ENCODE measurements at places on chromosomes 2 and 18. TPM values are rescaled to one million over a fixed set of nuclear protein-coding genes. Genes with fewer than 3 reads are reported as not detected.

Gene MARCHF4
- total RNA-seq, result 1.7 TPM

Gene UPP2
- total RNA-seq, result not detected

Gene IL1B
- not detected for total RNA-seq

Gene PRKRA
- total RNA-seq, result 57.6 TPM

Gene ZBTB7C
- 0.39 TPM for total RNA-seq

Gene OR6B2
- not detected for total RNA-seq

Gene BOLL
- total RNA-seq, result not detected

DNA sequence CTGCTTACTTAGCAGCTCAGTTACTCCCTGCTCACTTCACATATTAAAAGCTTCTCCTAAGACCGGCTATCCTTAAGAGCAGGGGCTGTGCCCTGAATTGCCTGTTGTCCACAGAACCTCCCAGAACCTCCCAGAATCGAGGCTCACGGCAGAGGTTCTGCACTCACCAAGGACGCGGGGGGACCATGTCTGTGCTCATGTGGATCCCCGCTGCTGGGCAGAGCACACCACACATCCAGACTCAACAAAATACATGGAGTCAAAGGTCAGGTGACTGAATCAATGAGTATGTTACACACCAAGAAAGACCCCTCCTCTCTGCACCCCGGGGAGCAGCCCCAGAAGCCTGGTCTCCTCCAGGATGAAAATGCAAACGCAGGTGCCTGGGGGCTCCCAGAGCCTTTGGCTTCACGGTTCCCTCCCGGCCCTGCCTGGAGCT, 149.0 kb downstream of the MBP start:
- no peak for DNase-seq

DNA sequence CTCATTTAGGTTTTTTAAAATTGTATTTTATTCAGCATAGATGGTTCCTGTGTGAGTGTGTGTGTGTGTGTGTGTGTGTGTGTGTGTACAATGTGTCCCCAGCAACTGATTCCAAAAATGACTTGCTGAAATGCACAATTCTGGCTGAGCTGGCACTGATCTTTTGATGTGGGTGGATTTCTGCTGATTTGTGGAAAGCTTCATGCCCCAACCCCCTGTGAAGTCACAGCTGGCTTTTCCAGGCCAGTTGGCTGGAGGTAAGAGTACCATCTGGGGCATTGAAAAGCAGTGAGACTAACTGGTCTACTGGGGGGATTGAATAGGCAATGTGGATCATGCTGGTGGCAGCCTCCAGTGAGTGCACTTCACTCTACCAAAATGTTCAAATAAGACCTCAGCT, 187.2 kb downstream of the LRRTM1 start:
- no peak for DNase-seq

- no peak for DNase-seq
Measured at GRCh38 chr2:5322396-5322795, 369.8 kb upstream of the SOX11 start.

DNA sequence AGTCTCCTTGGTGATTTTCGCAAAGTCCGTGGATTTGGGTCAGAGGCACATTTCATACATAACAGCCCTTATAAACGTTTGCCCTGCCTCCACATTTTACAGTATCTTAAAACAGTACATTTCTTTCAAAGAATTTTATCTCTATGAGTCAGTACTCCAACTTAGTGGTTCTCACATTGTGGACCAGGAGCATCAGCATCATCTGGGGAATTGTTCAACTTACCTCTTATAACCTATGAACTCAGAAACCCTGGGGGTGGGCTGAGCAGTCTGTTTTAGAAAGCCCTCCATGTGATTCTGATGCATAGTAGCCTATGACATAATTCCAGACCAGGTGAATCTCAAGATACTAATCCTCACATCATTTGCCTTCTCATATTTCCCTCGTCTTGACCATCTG, 12.4 kb downstream of the SUPT7L start:
- DNase-seq, result no peak

DNA sequence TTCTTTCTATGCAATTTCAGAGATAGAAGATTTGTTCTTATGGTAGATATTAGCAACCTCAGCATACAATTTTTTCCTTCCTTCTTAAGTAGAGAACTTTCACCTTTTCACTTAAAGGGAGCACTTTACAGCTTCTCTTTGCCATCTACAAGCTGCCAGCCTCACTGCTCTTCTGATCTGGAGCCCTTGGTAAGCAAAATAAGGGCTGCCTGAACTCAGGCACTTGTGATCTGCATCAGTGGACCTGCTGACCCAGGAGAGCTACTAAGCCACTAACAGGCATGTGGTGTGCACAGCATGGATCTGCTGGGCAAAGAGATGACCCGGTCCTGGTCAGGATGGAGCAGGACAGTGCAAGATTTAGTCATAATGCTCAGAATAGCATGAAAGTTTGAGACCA, 80.8 kb upstream of the SNTG2 start:
- no peak for DNase-seq

GRCh38 chr2:104254017-104254416, 599.9 kb upstream of the POU3F3 start:
- DNase-seq, result peak; percentile 31

- DNase-seq, result no peak
Measured at GRCh38 chr2:100522430-100522829, 40.4 kb upstream of the PDCL3 start.

DNA sequence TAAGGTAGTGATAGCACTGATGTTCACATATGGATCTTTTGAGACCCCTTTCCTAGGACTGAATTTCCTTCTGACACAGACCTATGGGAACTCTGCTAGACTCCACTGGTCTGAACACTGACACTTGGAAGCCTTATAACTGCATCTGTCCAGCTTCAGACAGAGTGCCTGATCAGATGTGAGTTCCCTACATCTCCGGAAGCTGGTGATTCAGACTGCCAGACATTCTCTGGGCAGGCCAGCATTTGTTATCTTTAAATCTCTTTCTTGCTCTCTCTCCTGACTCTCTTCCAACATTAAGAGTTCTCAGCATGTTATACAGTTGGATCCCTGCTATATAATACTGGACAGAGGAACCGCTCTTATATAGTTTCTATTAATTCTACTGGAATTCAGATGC, 408.5 kb downstream of the ZEB2 start:
- no peak for DNase-seq

DNA sequence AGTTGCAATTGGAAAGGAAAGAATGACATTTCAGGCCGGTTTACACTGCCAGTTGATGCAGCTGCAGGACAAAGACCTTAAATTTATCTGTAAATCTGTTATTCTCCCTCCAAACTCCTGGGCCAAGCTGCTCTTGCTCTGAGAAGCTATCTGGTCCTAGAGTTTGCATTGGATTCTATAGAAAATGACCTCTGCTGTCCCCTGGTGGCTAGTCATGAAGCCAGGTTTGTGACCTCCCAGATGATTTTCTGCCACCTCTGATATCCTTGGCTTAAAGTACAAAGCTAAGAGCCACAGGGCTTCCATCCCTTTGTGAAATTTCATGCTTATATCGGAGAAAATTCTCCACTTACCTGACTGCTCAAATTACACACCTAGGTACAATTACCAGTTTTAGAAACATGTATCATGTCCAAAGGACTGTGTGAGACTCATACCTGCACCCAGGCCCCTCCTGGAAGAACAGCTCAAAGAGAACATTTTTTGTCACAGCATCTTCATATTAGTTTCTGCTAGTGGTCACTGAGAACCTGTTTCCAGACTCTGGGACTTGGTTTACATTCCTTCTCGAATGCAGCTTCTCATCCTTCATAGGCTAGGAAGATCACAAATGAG, 28.9 kb upstream of the IER3IP1 start:
- DNase-seq, result peak; percentile 65

DNA sequence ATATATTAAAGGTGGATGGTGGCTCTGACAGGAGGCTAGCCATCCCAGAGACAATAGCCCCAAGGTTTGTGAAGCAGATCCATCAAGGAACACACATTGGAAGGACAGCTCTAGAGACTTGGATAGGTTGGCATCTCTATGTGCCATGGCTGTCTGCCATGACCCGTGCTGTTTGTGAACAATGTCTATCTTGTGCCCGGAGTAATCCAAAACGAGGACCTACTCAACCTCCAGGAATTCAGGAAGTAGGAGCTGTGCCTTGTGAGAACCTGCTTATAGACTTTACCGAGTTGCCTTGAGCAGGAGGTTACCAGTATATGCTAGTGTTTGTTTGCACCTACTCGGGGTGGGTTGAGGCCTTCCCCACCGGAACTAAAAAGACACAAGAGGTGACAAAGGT, 43.1 kb upstream of the SELENOI start:
- DNase-seq, result no peak

Measured in WTC11 (cell line).